Stromal cell of bone marrow (primary cell): ENCODE measurements at places on chromosomes 16 and 17.

DNA sequence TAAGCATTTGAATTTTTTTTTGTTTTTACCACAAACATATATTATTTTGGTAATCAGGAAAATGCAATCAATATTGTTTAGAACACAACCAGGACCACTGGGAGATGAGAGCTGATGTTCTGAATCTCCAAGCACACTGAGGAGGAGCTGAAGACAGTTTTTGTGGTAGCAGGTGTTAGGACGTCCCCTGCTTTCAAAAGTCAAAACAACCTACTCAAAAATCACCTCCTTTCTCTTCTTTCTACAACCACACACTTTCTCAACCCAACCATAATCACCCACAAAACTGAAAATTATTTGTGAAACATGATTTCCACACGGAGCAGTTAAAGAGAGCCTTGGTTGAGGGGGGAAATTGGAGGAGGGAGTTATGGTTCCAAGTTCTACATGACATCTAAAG is 26.7 kb upstream of the CFAP20 start:
- no peak for DNase-seq

- no peak for DNase-seq
These were observed 8.6 kb downstream of the LGALS3BP start for GRCh38 chr17:78970834-78971755.

DNA sequence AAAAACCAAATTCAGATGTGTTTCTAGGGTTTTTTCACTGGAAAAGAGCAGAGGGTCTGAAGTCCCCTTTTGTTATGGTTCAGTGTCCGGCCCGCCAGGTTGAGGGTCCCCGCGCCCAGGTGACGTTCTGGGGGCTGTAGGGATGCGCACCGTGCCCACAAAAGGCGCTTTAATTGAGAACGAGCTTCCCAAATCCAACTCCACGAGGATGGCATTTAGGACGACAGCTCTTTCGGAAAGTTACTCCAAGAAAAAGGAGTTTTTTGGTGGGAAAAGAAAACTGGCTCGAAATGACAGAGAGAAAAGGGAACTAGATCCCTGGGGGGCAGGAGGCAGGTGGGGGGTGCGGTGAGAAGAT is 15.9 kb upstream of the ZFHX3 start:
- DNase-seq = no peak

DNA sequence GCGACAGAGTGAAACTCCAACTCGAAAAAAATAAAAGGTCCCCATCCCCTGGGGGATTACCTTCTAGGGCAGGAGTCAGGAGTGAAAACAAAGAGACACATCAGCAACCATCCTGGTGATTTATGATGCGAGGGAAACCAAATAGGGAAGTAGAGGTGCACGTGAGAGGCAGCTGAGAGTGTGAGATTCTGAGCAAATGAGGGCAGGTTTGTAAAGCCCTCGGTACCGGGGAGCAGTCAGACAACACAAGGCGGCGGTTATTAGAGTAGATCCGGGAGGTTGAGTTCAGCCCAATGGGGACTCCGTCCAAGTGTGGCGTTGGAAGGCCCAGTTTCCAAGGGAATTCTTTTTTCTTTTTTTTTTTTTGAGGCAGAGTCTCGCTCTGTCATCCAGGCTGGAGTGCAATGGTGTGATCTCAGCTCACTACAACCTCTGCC is 7.4 kb upstream of the ARMC7 start:
- no peak for DNase-seq

- no peak for DNase-seq
These were observed 142.1 kb downstream of the SEC14L1 start for GRCh38 chr17:77282524-77283515.

DNA sequence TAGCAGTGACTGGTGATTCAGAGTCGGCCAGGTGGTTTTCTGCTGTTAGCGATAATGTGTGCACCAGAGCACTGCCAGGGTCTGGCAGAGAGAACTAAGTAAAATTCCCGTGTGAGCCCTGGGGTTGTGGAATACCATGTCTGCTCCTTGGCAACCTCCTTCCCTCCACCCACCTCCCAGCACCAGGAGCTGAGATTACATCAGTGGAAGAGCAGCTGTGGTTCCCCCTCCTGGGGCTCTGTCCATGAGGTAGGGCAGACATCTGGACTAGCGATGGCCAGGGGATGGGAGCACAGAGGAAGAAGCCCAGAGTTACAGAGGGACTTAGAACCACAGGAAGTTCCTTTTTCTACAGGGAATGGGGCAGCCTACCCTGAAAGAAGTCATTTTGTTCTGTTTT is 15.8 kb downstream of the CLEC10A start:
- no peak for DNase-seq

DNA sequence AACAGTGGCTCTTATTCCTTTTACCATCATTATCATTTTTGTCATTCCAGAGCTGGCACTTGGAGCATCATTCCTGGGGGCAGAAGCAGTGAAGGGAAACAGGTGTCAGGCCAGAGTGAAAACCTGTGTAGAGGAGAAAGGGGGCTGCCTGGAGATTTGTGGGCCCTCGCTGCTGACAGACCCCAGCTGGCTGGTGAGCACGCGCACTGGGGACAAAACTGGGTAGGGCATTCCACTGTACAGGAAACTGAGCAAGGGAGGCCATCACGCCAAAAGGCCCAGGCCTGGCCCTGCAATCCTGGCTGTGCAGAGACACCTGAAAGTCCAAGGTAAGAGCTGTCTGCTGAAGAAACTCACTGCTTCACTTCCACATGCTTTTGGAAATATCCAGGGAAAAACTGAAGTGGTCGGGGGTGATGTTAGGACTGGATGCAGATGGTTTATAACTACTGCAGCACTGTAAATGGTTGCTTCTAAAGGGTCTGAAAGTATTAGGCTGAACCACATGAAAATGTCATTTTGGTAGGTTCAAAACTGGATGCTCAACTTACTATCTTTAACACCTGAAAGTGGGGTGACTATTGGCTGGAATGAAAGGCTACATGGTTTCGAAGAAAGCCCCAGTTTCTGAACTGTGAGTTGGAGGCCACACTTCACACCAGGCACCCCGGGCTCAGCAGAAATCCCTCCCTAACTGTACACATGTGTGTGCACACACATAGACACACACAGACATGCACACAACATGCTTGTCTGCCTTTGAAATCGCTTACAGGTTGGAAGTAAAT is 225.0 kb downstream of the C16orf78 start:
- no peak for DNase-seq

GRCh38 chr16:27840311-27841060 is 223.0 kb downstream of the GSG1L start:
- no peak for DNase-seq

DNA sequence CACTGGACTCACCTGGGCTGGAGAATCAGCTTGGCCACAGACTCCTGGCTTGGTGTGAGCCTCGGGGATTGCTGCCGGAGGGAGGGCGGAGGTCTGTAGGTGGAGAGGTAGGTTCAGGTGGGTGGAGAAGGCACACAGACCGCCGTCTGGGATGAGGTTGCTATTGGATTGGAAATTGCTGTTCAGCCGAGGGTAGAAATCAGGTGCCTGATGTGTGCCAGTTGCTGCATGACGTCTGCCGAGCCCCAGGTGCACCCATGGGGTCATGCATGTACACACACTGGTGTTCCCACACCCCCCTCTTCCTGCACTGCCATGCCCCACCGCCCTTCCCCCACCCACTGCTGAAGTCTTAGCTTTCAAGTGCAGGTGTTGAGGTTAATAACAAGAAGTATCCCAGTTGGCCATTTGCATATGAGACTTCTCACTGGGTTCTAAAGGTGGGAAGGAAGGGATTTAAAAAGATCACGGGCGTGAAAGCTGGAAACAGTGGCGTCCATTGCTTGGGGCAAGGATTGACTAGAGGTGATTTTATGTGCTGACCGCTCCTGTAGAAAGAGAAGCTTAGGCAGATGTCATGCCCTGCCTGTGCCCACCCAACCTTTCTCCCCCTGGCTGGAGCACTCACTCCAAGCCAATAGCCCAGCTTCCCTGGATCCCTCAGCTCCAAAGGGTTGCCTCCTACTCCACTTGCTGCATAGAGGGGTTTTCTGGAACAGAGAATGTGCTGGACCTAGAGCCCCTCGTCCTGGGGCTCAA is 193.6 kb downstream of the CCDC182 start:
- no peak for DNase-seq

DNA sequence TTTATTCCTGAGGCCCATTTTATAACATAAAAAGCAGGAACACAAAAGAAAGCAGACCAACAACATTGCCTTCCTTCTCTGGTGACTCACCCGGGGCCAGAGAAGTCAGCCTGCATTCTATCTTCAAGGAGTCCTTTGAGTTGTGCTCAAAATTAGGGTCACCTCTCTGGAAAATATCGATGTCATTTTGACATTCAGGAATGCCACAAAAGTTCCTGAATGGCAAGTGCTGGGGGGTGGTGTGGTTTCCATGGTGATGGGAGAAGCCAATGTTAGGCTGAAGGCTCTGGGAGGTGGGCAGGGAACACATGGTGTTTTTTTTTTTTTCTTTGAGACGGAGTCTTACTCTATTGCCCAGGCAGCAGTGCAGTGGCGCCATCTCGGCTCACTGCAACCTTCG is 159.6 kb downstream of the HAPSTR1 start:
- no peak for DNase-seq

DNA sequence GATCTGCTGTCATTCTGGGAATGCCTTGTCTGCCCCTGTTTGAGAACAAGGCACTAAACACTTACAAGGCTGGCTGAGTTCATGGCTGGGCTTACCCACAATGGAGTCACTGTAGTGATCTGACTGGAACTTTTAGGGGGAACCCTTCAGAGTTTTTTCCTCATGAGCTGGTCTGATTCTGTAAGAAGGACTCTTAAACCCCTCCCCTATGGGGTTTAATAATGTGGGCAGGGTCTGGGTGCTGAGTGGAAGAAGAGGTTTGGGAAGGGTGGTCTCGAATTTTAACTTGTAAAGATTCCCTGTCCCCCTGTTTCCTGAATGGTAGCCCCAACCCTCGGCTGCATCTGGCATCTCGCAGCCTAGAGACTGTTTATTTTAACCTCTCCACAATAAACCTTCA is 30.6 kb downstream of the OSBPL7 start:
- DNase-seq = no peak

DNA sequence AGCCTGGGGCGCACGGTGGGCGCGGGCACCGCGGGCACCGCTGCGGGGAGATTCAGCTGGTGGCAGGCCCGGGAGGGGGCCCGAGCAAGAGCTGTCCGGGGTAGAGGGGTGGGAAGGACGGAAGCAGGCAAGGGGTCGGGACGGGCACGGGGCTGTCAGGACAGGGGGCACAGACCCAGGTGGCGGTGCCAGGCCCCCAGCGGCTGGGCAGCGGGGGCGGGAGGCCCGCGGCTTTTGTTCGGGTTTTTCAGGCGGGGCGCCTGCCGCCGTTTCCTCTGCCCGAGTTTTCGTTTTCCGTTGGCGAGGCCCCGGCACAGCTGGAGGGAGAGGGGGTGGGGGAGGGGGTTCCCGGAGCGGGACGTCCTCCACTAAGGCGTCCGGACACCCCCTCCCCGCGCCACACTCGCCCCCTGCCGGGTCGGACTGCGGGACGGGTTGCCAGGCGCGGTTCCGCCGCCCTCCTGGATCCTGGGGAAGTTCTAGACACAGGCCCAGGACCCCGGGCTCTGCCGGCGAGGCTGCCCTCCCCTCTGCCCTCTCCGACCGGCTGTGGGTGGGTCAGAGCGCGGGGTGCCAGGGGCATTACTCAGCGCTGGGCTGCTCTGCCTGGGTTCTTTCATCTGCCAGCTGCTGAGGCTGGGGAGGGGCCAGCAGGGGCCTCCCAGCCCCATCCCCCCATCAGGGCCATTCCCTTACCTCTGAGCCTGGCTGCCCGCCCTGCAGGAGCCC is 543 bp downstream of the ARHGAP23 start:
- DNase-seq = no peak

- no peak for DNase-seq
These were observed 6.0 kb downstream of the VAT1 start for GRCh38 chr17:43016216-43016615.
